ENCODE measurements at places on chromosomes 4 and X. TPM values are rescaled to one million over a fixed set of nuclear protein-coding genes. Genes with fewer than 3 reads are reported as not detected.

- no peaks in the 10 kb centered on the region for H3K36me3 ChIP-seq
- no peak overlapping the region for H3K4me3 ChIP-seq
- H3K27ac ChIP-seq: no peak overlapping the region
Measured at GRCh38 chr4:79431839-79432238, 23.8 kb upstream of the GK2 start.

Gene SMIM9
- total RNA-seq: not detected

Gene PCSK1N
- total RNA-seq: 6.5 TPM

Gene VBP1
- 31.8 TPM for total RNA-seq

DNA sequence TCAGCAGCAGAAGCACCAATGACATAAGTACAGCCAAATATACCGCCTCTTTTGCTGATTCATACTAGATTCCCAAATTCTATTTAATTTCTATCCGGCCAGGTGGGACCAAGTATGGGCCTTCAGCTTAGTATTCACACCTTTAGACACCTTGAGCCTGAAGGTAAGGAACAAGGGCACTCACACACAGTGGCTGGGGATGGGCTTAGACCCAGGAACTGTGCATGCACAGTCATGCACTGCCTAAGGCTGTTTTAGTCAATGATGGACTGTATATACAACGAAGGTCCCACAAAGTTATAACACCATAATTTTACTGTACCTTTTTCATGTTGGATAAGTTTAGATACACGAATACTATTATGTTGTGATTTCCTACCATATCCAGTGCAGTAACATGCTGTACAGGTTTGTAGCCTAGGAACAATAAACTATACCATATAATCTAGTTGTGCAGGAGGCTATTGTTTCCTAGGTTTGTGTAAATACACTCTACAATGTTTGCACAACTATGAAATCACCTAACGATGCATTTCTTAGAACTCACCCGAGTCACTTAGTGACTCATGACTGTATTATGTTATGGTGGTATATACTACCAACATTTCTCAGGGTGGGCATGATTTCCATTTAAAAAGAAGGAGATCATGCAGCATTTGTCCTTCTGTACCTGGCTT is 9.7 kb upstream of the CLNK start:
- H3K36me3 ChIP-seq: no peaks in the 10 kb centered on the region
- no peak for DNase-seq
- no peaks in the 10 kb centered on the region for H3K27me3 ChIP-seq

DNA sequence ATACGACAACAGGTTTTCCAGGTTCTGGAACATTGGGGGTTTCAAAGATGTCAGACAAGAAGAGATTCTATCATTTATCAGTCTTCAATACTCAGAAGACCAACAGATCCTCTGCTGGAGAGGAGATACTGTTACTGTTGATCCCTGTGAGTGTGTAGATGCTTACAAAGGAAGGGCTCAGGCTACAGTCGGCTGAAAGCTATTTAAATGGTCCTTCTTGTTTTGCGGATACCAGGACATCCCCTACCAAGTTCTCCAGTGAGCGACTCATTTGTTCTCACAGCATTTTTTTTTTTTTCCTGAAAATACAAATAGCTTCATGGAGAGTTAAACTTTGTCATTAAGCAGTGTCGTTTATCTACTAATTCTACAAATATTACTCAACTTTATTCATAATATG is 201.6 kb downstream of the CAMK2D start:
- DNase-seq: no peak
- no peak overlapping the region for H3K4me3 ChIP-seq
- no peaks in the 10 kb centered on the region for H3K36me3 ChIP-seq

Gene OTC
- total RNA-seq: not detected

GRCh38 chrX:121231566-121232358 is 184.4 kb downstream of the GLUD2 start:
- no peaks in the 10 kb centered on the region for H3K27me3 ChIP-seq
- no peaks in the 10 kb centered on the region for H3K4me1 ChIP-seq
- no peak for DNase-seq
- no peaks in the 10 kb centered on the region for H3K36me3 ChIP-seq
- H3K27ac ChIP-seq: no peak overlapping the region

GRCh38 chr4:89727238-89727637 is 109.7 kb downstream of the SNCA start:
- H3K27ac ChIP-seq: no peak overlapping the region
- H3K4me3 ChIP-seq: no peak overlapping the region
- H3K4me1 ChIP-seq: no peaks in the 10 kb centered on the region
- DNase-seq: no peak

Gene XAGE2
- not detected for total RNA-seq

DNA sequence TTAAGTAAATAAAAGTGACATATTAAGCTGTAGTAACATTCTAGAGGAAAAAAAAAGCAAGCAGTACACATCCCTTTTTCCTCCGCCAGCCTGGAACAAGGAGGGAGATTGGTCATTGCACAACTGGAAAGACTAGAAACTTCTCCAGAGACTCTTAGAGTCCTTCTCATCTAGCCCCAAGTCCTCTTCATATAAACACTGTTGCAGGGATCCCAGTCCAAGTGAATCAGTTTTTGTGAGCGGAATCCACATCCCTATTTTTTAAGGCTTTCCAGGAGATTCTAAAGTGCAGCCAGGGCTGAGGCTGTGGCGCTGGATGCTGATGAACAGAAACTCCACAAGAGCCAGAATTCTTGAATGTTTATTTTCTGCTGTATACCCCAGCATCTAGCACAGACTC is 23.8 kb downstream of the REELD1 start:
- H3K4me1 ChIP-seq: no peaks in the 10 kb centered on the region
- H3K27me3 ChIP-seq: no peaks in the 10 kb centered on the region
- H3K4me3 ChIP-seq: no peak overlapping the region
- no peaks in the 10 kb centered on the region for H3K36me3 ChIP-seq
- DNase-seq: no peak

- no peaks in the 10 kb centered on the region for H3K36me3 ChIP-seq
- no peak overlapping the region for H3K4me3 ChIP-seq
- H3K27ac ChIP-seq: no peak overlapping the region
- no peaks in the 10 kb centered on the region for H3K27me3 ChIP-seq
- DNase-seq: no peak
Measured at GRCh38 chr4:1260418-1261106, 11.6 kb upstream of the CTBP1 start.

All from T-cell (primary cell).